CD4-positive, alpha-beta T cell treated with Interleukin-12 subunit alpha and Interleukin-12 subunit beta, for 1 hour (primary cell): ENCODE measurements at places on chromosomes 7 and 10.

GRCh38 chr10:70563230-70563629, 39.3 kb downstream of the PRF1 start:
- no peak for DNase-seq

- no peak for DNase-seq
Measured at GRCh38 chr7:130452951-130453350, 12.1 kb upstream of the CEP41 start.

GRCh38 chr7:41520445-41520844, 182.4 kb downstream of the INHBA start:
- DNase-seq: no peak

DNA sequence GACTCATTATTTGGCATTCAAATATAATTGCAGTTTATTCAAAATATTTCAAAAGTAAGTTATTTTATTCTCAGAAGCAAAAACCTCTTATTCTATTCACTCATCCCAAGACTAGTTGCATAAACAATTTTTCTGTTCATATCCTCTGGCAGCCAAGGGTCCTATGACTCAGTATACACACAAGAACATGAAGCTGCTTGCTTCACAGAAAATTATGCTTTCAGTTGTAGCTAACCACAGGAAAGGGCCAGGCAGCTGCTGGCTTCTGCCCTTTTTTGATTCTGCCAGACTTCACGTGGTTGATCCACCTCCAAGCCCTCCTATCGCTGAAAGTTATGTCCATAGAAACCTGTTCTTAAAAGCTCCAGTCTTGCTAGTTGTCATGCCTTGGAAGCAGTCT, 108.8 kb downstream of the ABCA13 start:
- DNase-seq: no peak

GRCh38 chr10:97939446-97939990, 89.9 kb downstream of the GOLGA7B start:
- no peak for DNase-seq

- DNase-seq: no peak
Measured at GRCh38 chr7:151579644-151580043, 59.9 kb upstream of the RHEB start.

DNA sequence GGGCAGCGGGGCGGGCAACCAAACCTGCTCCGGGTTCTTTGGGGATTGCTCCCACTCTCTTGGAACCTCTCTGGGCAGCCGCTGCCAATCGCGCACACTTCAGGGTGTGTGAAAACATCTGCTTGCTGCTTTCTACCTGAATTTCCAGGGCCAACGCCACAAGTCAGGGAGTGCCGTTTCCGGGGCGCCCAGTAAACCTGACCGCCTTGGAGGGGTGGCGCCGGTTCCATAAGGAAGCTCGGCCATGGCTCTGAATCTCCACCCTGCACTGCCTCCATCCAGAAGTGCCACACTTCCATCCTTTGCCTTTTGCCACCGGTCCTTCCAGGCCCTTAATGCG, 679 bp upstream of the AFAP1L2 start:
- no peak for DNase-seq

DNA sequence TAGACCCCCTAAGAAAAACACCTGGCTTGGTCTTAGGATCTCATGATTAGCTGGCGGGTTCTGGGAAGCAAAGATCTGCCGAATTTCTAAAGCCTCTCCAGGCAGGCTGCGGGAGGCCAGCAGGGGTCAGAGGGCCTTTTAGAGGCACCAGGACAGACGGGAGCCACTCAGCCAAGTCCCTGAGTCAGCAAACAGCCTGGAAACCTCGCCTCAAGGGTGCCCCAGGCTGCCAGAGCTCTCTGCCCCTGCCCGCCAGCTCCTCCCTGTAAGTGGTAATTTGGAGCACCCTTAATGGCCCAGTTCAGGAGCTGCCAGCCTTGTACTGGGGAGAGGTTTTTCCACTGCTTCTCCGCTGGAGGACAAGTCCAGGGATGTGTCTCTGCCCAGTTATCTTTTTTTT, 88.7 kb downstream of the HIP1 start:
- no peak for DNase-seq

DNA sequence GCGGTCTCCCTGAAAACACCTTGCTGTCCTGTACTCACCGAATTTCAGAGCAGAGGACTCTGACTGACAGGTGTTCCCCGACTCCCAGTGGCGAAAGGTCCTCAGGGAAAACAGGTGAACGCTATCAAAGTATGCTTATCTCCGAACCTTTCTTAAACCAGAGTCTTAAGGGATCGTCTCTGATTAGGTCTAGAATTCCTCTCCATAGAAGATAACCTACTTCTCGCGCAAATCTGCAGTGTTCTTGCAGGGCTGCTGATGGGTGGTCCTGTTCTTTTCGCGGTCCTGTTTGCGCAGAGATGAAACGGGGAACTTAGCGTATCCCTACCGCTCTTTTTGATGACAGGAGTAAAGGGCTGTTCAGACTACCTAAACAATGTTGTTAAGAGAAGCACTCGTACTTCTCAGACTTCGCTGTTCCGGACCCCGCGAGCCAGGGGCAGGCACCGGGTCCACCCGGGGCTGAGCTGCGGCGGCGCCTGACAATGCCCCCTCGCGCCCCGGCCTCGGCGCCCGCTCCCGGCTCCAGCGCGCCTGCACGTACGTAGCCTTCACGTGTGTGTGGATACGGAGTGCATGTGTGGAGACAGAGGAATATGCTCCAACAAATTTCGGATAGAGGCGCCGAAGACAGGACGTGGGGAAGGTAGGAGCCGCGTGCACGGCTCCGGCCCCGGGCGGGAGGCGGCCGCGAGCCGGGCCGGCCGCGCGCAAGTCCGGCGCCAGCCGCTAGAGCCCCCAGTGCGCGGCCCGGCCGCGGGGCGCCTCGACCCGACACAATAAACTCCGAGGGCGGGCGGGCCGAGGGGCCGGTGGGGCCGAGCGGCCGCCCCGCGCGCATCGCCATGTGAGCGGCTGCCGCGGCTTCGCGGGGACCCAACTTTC, 766 bp upstream of the ZMYND11 start:
- no peak for DNase-seq

DNA sequence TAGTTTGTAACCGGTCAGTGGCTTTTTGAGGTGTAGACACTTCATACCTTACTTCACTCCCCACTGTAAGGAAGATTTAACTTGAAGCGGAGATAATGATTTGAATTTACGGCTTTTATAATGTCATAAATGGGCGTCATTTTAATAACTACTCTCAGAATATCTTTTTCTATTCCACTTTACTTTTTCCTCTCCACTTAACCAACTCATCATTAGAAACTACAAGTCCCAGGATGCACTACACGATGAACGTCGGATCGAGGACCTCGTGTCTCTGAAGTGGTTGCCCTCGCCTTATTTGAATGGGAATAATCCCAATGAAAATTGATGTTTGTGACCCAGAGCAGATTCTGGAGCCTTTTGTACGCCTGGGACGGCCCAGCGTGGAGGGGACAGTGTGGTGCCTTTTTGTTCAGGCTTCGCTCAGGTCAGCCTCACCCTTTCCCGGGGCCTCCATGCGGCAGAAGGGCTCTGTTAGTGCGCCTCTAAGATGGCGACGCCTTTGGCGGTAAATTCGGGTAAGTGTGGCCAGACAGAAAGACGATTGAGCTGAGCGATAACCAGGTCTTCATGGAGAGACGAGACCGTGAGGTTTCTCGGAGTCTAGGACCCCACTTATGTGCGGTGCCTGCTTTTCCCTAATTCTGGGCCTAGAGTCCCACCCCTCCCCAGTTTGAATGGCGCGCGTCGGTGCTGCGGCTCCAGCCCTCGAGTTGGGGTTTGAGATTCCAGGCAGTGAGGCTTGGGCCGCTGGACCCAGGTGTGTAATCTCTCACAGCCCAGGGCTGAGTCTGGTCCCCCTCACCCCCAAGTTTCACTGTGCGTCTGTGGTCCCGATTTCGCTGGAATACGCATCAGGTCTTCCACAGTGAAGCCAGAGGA, at the start of gene NUP205:
TSS of gene NUP205 (plus strand) at position 463 of the 882 bp plus-strand sequence. CDS start at position 491, 28 bp downstream.
- peak; percentile 83 for DNase-seq

DNA sequence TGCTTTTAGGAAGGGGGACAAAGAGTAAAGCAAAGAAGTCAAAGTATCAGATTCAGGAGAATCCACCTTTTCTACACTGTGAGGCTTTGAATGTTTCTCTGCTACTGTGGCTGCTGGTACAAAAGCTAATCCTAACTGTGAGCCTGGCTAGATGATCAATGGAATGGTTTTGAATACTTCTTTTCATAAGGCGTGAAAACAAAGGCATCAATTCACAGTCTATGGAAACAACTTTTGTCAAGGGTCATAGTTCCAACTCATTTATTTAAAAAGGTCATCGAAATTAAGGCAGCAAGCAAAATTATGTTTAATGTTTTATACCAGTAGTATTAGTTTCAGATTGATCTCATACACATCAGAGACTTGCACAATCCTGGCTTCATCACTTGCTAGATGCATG, 118.1 kb downstream of the CTTNBP2 start:
- DNase-seq: no peak

GRCh38 chr7:92044148-92044547, 90.1 kb downstream of the CYP51A1 start:
- DNase-seq: no peak

DNA sequence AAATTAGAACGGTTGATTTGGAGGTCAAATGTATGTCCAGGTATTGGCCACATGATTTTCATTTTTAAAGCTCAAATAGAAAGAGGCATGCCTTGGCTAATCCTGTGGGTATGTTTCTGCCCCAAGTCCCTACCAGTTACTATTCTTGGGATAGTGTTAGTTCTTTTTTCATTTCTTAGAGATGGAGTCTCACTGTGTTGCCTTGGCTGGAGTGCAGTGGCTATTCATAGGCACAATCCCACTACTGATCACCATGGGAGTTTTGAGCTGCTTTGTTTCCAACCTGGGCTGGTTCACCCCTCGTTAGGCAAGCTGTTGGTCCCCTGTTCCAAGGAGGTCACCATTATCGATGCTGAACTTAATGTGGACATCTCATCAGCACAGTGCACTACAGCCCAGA, 46.3 kb downstream of the NRP1 start:
- no peak for DNase-seq

DNA sequence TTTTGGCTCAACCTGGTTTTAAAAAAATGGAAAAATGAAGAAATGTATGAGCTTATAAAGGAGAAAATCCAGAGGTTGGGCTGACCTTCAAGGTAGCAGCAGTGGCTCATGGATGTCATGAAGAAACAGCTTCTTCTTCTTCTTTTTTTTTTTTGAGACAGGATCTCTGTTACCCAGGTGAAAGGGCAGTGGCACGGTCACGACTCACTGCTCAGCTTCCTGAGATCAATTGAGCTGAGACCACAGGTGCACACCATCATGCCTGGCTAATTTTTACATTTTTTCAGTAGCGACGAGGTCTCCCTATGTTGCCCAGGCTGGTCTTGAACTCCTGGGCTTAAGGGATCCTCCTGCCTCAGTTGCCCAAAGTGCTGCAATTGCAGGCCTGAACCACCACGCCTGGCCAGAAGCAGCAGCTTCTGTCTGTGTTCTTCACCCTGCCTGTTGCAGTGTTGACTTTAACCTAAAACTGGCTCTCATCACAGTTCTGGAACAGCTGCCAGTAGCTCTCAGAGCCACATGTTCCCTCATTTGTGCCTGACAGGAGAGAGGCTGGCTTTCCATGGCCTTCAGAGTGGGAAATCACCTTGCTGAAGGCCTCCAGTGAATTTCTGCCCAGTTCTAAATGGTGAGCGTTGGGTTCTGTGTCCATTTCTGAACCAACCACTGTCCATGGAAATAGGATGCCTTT, 117.7 kb downstream of the PFKFB3 start:
- no peak for DNase-seq

- no peak for DNase-seq
Measured at GRCh38 chr10:86665868-86666267, 2.4 kb upstream of the LDB3 start.

GRCh38 chr10:87928996-87929395, 65.6 kb downstream of the PTEN start:
- no peak for DNase-seq

- DNase-seq: no peak
Measured at GRCh38 chr7:20140291-20141001, 76.7 kb downstream of the MACC1 start.
